ENCODE measurements at places on chromosomes 4 and X. TPM values are rescaled to one million over a fixed set of nuclear protein-coding genes. Genes with fewer than 3 reads are reported as not detected.

GRCh38 chrX:143661286-143661685, 25.4 kb upstream of the SLITRK4 start:
- DNase-seq: no peak

GRCh38 chr4:156138781-156139280, 185.2 kb upstream of the CTSO start:
- DNase-seq: no peak

GRCh38 chrX:47226071-47226470, 6.7 kb upstream of the USP11 start:
- no peak for DNase-seq

DNA sequence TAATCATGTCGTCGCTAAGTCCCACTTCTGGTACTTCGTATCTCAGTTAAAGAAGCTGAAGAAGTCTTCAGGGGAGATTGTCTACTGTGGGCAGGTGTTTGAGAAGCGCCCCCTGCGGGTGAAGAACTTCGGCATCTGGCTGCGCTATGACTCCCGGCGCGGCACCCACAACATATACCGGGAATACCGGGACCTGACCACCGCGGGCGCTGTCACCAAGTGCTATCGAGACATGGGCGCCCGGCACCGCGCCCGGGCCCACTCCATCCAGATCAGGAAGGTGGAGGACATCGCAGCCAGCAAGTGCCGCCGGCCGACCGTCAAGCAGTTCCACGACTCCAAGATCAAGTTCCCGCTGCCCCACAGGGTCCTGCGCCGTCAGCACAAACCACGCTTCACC, 11.3 kb downstream of the PNCK start:
- DNase-seq: no peak

- no peak for DNase-seq
Measured at GRCh38 chrX:30895370-30895769, 6.3 kb upstream of the TAB3 start.

GRCh38 chr4:123562994-123563750, 166.6 kb downstream of the SPRY1 start:
- DNase-seq: no peak

DNA sequence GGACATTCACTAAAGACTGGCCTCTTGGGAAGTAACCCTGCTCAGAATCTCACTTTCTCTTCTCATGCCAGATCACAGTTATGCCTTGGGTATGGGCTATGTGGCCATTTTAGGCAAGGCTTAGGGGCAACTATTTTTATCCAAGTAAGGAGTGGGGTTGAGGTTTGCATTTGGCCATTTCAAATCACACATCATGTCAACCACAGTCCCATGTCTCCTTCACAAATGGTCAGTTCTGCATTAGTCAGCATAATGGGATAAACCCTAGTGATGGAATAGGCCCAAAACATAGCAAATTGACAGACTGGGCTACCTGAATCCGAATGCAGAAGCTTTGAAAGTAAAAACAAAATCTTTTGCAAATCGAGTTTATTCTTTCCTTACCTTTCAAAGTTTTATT, 827 bp upstream of the RTL3 start:
- no peak for DNase-seq

- DNase-seq: no peak
Measured at GRCh38 chrX:67384403-67384802, 159.4 kb upstream of the AR start.

DNA sequence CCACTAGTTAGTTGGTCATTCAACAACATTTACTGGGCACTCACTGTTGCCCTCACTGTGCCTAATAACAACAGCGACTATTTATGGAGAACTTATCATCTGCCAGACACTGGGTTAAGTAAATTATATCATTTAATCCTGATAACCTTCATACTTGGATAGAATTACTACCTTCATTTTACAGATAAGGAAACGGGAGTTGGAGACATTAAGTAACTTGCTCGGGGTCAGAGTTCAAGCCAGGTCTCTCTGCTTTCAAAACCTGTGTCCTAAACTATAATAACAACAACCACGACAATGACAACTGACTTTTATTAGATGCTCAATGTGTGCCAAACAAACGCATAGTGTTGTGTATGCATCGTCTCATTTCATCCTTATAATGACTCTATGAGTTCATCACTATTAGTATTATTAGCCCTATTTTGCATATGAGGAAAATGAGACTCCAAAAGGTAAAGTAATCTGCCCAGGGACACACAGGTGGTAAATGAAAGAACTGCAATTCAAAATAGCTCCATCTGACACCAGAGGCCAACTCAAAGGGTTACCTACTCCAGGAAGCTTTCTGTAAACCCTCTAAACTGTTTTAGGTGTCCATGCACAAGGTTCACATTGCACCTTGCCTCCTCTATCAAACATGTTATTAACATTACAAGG, 98.4 kb upstream of the ACSL4 start:
- no peak for DNase-seq

DNA sequence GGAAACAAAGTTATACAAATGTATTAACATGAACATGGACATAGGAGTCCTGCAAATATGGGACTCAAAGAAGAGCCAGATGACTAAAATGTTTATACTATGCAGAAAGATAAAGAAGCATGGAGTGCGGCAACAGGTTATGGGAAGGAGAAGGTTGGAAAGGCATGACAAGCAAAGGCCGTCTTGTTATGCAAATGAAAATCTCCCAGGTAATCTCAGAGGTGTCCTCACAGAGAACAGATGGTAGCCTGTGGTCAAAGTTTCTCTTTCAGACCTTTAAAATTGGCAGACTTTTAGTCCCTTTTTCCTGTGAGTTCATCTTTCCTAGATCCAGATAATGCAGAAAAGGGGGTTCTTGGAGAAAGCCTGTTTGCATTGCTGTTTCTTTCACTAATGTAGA, 116.4 kb upstream of the BEND4 start:
- no peak for DNase-seq

GRCh38 chr4:168652755-168653154, 155.9 kb downstream of the PALLD start:
- DNase-seq: no peak

- no peak for DNase-seq
Measured at GRCh38 chrX:18016941-18017340, 155.8 kb upstream of the RAI2 start.

DNA sequence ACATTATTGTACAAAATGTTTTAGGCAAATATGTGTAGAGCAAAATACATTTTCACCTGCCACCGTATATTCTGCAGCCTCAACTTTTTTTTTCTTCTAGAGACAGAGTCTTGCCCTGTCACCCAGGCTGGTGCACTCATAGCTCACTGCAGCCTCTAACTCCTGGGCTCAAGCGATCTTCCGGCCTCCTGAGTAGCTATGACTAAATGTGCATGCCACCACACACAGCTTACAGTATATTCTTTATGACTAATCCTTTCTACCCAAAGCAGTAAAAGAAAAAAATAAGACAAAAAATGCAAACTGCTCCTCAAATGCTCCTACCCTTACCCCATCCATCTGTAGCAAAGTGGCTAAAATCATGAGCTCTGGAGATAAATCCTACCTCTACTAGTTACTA, 426.3 kb downstream of the KCNIP4 start:
- no peak for DNase-seq

DNA sequence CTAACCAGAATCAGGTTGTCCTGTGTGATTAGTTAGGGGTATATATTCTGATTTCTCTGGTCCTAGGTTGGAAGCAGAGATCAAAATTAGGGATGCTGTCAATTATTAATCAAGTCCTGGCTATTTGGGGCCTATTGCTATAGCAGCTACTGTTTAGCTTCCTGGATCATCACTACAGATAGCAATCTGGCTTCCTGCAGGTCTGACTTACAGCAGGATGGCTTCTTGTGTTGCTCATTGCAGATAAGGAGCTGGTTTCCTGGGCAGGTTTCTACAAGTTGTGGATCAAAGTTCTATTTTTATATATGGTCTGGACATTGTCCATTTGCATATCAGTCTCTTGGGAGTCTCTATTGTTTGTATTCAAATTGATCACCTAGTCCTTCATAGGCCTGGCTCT, 57.7 kb upstream of the C4orf54 start:
- no peak for DNase-seq

- no peak for DNase-seq
Measured at GRCh38 chrX:63934791-63935190, 149.8 kb upstream of the ARHGEF9 start.

DNA sequence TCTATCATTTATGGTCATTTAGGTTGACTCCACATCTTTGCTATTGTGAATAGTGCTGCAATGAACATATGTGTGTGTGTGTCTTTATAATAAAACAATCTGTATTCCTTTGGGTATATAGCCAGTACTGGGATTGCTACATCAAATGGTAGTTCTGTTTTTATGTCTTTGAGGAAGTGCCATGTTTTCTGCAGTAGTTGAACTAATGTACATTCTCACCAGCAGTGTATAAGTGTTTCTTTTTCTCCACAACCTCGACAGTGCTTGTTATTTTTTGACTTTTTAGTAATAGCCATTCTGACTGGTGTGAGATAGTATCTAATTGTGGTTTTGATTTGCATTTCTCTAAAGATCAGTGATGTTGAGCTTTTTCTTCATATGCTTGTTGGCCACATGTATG, 80.5 kb downstream of the ARHGAP6 start:
- no peak for DNase-seq

- no peak for DNase-seq
Measured at GRCh38 chr4:152232271-152232670, 303.6 kb downstream of the FBXW7 start.

- peak; percentile 20 for DNase-seq
Measured at GRCh38 chr4:80989921-80990544, 40.5 kb upstream of the BMP3 start.

DNA sequence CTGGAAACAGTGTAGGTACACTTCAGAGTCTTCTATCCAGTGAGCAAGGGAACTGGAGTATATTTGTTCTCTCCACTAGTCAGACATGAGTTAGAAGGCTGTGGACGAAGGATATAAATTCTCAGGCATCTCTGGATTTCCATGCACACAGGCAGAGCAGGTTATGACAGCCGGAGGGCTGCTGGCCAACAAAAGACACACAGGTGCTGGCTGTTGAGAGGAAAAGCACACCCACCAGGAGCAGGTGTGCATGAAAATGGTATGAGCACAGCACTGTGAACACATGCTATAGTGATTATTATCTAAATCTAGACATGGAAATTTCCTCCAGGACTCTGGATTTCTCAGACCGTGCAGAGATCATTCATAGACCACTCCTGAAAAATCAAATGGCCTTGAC, 444.7 kb upstream of the RPS6KA3 start:
- no peak for DNase-seq

DNA sequence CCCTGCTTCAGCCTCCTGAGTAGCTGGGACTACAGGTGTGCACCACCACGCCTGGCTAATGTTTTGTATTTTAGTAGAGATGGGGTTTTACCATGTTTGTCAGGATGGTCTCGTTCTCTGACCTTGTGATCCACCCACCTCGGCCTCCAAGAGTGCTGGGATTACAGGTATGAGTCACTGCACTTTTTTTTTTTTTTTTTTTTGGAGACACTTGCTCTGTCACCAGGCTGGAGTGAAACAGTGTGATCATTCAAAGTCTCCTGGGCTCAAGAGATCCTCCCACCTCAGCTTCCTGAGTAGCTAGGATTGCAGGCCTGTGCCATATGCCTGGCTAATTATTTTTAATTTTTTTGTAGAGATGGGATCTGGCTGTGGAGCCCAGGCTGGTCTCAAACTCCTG, 338.8 kb downstream of the PPP3CA start:
- no peak for DNase-seq

- no peak for DNase-seq
Measured at GRCh38 chr4:51843309-51844152, 578 bp downstream of the DCUN1D4 start.

DNA sequence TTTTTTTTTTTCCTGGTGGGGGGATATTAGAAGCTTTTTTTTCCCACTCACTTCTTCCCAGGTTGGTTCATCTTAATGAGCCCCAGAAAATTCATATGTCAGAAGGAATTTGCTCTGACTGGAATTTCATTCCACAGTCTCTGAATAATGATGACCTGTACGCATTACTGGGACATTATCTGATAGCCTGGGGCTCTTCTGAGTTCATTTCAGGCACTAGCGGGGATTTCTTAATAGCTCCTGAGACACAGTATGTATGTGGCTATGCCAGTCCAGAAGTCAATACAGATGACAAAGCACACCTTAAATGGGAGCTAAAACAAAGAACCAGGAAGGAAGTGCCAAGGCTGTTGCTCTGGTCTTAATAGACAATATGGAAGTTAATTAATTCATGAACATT, 295.2 kb upstream of the IGFBP7 start:
- DNase-seq: no peak

DNA sequence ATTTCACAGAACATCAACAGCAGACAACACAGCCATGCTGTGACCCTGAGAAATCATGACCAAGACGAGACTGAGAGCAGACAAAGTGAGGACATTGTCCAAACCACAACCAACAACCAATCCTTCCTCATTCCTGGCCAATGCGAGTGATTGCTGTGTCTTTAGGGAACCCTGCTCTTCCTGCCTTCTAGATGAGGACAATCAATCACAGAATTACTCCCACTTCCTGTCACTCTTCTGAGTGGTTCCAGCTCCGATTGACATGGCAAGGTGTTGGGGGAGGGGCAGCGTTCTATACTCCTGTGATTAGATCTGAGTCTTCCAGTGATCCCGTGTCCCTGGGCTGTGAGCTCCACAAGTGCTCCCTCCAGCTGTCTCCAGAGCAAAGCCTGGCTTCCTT, 227.8 kb downstream of the STIM2 start:
- DNase-seq: no peak

DNA sequence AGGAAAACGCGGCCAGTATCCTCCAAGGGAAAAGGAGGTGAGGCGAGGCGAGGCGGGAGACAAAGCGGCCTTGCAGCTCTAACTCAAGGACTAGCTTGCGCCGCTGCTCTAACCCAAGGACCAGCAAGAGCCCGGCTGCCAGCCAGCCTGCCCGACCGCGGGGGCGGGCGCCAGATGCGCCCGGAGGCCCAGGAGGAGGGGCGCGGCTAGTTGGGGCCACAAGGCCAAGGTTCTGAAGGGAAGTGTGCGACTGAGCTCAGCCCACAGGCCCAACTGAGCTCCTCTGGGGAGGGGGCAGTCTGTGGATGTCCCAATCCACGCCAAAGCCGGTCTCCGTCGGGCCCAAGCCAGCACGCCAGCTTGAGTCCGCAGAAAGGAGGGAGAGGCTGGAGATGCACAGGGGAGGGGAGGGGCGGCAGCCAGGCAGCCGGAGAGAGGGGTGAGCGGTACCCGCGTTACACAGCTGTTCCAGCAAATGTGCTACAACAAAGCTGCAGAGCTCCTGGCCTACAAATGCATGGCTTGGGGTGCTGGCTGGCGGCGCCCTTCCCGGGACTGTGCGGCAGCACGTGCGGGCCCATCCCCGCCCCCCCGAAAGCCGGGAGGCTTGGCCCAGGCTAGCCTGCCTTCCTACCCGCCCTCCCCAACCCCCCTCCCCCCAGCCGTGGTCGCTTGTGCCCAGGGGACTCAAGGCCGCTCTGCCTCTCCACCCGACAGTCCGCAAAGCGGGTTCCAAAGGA, 637 bp downstream of the AMER1 start:
- no peak for DNase-seq

- DNase-seq: no peak
Measured at GRCh38 chrX:92232182-92232581, 453.0 kb downstream of the PCDH11X start.

SHROOM2 gene
- total RNA-seq: 0.72 TPM

MID1IP1 gene
- 14.0 TPM for total RNA-seq

PPBP gene
- not detected for total RNA-seq

CFAP47 gene
- 0.05 TPM for total RNA-seq

PI4K2B gene
- 9.6 TPM for total RNA-seq

RBMXL3 gene
- total RNA-seq: not detected

CXCL11 gene
- not detected for total RNA-seq

TMEM31 gene
- not detected for total RNA-seq

PDE5A gene
- total RNA-seq: 114 TPM

DCAF4L1 gene
- 0.13 TPM for total RNA-seq

TAF7L gene
- 0.18 TPM for total RNA-seq

MAP3K15 gene
- total RNA-seq: 4.9 TPM

MYL5 gene
- total RNA-seq: 12.0 TPM

CDKL2 gene
- total RNA-seq: 5.7 TPM

CXCL10 gene
- not detected for total RNA-seq

IGFBP7 gene
- total RNA-seq: 9.5 TPM
